HAP-1 (cell line): ENCODE measurements at places on chromosomes 7 and 10.

- DNase-seq, result no peak
Observed at GRCh38 chr10:4347397-4347796, 478.6 kb upstream of the AKR1E2 start.

GRCh38 chr10:95466436-95466835, 94.7 kb downstream of the SORBS1 start:
- no peak for DNase-seq

GRCh38 chr10:86536294-86536861, 14.8 kb upstream of the WAPL start:
- DNase-seq, result no peak

- no peak for DNase-seq
Observed at GRCh38 chr10:13991353-13991752, 339.4 kb downstream of the FRMD4A start.

- DNase-seq, result no peak
Observed at GRCh38 chr7:44235582-44236332, 35.0 kb downstream of the YKT6 start.

- DNase-seq, result no peak
Observed at GRCh38 chr7:155131090-155131489, 61.0 kb downstream of the HTR5A start.

- DNase-seq, result no peak
Observed at GRCh38 chr7:128885370-128886187, 22.9 kb downstream of the ATP6V1F start.

- DNase-seq, result no peak
Observed at GRCh38 chr7:150973571-150974451, 4.3 kb downstream of the KCNH2 start.

GRCh38 chr10:79353726-79354125, 6.5 kb downstream of the PPIF start:
- no peak for DNase-seq

- no peak for DNase-seq
Observed at GRCh38 chr10:92847202-92847864, 987 bp upstream of the EXOC6 start.

GRCh38 chr7:99624484-99624883, 7.7 kb downstream of the ZSCAN25 start:
- DNase-seq, result no peak

DNA sequence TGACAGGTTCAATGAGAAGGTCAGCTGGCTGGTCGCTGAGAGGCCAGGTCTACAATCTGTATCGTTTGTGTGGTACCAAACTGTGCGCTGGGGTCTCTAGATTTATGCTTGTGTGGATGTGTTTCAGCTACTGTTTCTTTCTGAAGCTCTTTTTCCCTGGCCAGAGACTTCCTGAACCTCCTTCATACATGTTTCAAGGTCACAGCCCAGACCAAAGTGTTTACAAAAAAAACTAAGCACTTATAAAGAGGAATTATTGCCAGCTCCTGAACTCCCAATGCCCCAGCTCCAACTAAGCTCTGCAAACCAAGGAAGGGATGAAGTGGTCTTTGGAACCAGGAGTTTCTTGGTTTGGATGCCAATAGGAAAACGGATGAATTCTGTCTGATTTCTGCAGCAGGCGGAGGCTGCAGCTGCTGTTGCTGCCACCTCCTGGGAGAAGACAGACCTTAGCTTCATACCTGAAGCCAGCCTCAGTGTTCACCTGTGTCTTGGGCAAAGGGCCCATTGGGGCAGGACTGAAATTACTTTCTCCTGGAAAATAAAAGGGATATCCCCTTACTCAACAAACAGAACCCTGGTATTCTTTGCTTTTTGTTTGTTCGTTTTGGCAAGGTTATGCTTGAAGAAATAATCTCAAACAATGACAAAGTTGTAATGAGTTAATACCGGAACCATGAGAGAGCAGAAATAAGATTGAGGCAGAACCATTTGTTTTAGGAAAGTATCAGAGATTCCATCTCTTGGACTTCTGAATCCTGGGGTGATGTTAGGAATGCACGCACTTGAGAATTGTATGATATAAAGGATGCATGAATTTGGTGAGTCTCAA, 24.6 kb upstream of the MKLN1 start:
- no peak for DNase-seq

- no peak for DNase-seq
Observed at GRCh38 chr7:15684871-15685270, 1.6 kb downstream of the MEOX2 start.

DNA sequence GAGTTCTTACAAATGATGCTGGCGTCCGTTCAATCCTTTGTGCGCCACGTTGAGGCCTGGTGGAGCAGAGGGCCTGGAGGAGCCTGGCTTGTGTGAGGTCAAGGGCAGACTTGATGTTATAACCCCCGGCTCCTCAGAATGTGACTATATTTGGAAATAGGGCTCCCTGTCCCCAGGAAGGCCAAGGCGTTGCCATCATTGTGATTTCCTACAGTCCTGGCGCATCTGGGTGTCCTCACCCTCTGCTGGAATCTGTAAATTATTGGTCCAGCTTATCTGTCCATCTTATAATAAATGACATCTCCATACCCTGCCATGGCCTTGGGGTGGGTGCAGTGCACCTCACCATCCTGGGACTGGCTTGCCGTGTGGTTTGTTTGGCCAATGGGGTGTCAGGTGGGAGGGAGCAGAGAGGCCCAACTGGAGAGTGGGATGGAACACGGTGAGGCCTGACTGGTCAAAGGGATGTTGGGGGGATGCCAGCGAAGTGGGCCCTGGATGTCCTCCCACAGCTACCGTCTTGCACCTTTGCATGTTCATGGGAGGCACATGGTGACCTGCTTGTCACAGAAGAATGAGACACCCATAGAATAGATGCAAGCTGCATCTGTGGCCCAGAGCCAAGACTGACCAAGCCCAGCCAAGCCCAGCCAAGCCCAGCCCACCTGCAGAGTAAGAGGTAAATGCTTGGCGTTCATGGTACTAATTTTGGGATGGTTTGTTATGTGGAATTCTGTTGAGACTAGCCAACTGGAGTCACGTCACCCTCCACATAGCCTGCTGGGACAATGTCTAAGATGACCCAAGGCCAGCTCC, 11.1 kb upstream of the LRRC27 start:
- DNase-seq, result no peak

GRCh38 chr7:1611708-1612241, 41.9 kb upstream of the PSMG3 start:
- no peak for DNase-seq

GRCh38 chr10:82796510-82796909, 921.5 kb downstream of the NRG3 start:
- DNase-seq, result no peak

DNA sequence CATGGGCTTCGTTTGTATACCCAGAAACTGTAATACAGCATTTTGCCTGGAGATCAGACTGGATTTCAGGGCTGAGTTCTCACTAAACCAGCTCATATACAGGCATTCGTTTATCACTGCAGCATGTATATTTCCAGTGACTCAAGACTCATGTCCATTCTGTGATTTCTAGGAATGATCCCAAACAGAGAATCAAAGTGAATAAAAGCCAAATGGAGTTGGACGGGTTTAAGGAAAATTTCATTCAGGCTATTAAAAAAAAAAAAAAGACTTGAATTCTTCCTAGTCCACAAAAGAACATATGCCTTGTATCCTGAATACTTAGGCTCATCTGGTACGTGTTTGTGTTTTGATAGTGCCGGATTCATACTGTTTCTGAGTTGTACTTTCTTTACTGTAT, 46.8 kb downstream of the TET1 start:
- DNase-seq, result no peak

- no peak for DNase-seq
Observed at GRCh38 chr10:24857031-24857725, 95.2 kb downstream of the PRTFDC1 start.

- DNase-seq, result no peak
Observed at GRCh38 chr7:24922099-24922773, 57.7 kb downstream of the OSBPL3 start.

- DNase-seq, result peak; percentile 85
Observed at GRCh38 chr10:123582084-123582989, 83.8 kb upstream of the GPR26 start.

- DNase-seq, result no peak
Observed at GRCh38 chr10:36739884-36740445, 385.4 kb upstream of the ANKRD30A start.

- no peak for DNase-seq
Observed at GRCh38 chr7:108156897-108157605, 26.9 kb upstream of the LAMB4 start.

DNA sequence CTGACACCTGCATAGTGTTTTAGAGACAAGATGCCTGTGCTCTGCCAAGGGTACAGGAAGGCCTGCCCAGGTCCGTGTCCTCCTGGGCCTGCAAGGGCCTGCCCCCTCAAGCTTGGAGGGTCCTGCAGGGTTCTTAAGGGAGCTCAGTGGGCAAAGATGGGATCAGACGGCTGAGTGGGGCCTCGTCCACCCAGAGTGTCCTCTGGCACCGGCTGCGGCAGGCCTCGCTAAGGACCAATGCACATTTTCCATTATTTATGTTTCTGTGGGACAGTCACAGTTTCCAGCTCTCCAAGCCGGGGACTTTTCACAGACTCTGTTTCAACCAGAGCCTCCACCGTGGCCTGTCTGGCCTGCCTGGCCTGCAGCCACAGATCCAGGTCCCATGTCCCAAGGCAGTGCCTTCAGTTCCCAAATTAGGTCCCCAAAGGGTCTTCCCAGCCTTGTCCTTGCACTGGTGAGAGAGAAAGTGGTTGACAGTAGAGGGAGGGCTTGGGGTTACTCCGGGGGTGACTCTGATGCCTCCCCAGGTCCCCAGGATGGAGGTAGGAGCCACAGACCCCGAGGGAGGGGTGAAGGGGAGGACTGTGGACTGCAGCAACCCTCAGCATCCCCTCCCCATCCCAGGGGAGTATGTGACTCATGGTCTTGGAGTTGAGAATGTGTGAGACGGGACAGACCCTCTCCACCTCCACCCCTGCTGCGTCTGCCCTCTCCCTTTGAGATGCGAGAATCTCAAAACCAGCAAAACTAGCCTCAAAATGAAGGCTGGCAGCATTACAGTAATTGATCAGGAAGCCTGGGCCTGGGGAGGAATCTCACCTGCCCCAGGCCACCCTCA, 14.8 kb downstream of the MYL10 start:
- no peak for DNase-seq

DNA sequence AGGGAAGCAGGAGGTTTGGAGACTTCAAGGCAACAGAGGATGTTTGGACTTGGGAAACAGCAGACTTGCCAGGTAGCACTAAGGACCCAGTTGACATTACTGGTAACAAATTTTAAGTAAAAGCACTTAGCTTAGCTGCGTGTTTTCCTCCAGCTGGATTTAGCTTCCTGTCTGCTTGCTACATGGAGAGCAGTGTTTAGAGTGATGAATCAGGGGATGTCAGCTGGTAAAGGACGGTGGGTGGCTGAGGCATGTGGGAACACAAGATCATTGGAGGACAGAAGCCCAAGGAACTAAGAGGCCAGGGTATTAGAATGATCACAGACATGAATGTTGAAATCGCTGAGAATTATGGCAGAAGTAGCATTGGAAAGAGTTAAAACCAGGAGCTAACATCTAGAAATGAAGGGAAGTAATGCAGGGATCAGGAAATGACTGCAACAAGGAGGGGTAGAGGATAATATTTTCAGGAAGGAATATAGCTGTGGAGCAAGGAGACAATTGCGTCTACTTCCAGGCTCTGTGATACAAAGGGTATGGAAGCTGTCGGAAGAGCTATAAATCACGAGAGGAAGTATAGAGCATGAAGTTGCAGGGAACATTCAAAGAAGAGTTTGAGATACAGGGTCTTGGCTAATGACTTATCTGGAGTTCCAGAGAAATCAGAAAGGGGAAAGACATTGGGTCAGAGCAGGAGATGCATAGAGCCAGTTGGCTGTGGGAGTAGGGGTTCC, 34.4 kb downstream of the CALD1 start:
- DNase-seq, result no peak

DNA sequence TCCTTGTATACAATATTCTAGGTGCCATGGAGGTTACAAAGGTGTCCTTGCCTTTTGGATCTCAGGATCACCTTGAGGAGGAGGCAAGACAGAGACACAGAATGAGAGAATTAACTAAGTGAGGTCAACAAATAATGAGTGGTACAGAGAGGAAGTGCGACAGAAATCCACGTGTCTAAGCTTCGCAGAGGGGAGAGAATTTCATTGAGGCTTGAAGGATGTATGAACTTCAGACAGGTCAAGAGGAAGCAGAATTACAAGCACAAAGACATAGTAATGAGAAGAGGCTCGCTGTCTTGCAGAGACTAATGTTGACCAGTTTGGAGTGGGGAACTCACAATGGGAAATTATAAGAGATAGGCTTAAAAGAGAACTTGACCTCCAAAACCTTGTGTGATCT, 308.7 kb downstream of the FRMD4A start:
- DNase-seq, result no peak

DNA sequence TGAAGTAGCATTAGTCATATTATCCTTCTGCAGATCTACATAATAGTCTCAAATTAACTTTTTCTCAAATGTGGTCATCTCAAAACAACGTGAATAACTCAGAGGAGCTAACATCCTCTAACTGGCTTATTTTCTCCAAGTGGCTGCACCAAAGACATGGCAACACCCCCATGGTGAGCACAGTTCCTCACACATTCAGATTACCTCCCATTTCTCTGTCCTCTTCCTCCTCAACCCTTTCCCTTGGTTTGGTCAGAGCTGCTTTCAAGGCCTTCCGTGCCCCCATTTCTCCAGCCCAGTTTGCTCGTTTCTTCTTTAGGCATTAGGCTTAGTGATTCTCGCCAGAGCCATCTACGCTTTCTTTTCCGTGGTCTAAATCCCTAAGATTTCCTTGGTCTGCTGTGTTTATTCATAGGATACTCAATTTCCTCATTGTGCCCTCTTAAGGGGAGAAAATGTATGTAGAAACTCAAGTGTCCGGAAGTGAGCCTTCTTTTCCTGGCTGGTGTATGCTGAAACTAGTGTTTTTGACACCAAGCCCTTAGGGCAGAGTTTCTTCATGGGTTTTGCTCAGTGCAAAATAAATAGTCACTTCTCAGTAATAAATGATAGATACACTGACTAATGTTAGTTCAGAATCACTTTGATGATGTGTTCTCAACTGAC, 2.6 kb downstream of the MET start:
- DNase-seq, result no peak

DNA sequence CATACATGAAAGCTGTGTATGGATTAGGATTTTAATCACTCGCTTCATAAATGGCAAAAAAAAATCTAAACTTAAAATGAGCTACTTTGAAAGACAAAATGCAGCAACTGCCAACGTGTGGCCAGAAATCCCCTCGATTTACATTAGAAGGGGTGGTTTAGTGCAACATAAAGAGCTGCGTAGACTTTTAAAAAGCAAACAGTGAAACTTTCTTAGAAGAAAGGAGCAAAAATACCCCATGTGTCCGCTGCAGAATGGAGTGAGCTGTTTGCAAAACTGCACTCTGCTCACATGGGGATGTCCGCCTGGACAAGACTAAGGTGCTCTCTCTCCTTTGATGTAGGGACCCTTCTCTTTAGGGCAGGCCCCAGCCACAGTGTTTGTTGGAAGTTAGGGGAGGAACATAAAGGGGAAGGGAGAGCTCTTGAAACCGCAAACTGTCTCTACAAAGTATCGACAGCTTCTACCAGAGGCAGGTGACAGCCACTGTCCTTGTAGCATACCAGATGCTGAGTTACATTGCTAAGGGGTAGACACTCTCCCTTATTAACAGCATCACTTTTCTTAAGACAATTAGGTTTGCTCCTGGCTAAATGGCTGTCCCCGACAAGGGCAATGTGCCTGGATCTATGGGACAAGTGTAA, 528.1 kb downstream of the KCNMA1 start:
- peak; percentile 39 for DNase-seq

GRCh38 chr7:108503112-108504026, 22.6 kb downstream of the PNPLA8 start:
- DNase-seq, result no peak

GRCh38 chr10:125396676-125397075, 236.3 kb upstream of the CTBP2 start:
- DNase-seq, result no peak
